ENCODE measurements at places on chromosomes 5 and 9.

DNA sequence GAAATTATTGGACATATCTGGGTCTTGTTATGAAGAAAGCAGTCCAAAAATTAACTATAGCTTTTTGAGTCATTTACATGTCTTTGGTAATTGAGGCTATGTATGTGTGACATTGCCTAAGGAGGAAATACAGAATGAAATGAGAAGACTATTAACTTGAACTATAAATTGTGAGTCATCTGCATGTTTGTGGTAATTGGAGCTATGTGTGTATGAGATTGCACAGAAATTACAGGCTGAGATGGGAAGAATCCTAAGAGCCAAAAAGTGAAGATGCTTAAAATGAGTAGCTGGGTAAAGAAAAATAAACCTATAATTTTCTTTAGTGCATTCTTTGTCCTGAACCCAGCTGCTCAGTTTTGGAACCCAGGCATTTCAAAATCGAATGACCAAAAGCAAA is 747.6 kb upstream of the EDIL3 start:
- peak; percentile 74 for DNase-seq

DNA sequence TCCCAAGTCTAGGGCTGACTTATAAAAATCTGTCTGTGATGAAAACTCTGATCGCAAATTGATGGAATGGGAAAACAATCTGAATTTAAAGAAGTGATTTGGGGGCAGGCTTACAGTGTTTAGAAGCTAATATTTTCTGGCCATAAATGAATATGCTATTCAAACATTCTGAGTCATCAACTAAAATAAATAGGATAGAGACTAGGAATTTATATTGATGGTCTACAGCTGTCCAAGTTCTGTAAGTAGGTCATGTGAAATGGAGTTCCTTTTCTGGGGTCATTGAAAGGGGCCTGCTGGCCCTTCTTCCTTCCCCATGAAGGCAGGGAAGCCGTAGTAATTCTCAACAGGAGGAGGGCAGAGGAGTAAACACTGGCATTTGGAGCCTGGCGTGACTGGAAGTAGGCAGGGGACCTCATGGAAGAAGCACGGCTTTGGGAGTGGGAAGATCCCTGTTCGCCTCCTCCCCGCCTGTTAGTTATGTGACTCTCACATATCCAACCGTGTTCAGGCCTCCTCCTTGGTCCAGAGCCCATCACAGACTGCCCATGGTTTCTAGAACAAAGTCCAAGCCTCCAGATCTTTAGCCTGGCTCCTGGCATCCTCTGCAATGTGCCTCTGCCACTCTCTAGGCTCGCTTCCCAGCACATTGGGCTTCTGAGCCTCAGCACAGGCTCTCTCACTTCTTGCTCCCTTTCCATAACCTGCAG is 31.7 kb downstream of the ALG2 start:
- DNase-seq = no peak

GRCh38 chr5:174911118-174911517 is 186.7 kb downstream of the MSX2 start:
- DNase-seq = no peak

- DNase-seq = peak; percentile 72
These were observed 31.7 kb upstream of the GAS1 start for GRCh38 chr9:86978922-86979474.

DNA sequence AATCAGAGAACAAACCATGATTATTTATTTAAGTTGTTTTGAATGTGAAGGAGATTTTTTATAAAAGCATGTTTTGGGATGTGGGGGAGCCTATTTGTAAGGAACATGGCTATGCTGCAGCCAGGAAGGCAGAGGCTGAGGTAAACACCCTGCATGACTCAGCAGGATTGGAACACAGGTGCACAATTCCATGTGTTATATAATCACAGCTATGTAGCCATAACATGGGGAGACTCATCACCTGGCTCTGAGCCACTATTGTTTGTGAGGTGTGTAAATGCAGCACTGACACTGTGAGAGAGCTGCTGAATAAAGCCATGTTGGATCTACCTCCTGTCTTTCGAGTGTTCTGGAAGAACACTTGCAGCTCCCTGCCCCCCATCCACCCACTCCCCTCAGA is 1009.8 kb downstream of the DNAH5 start:
- no peak for DNase-seq

Data from fibroblast of skin of right biceps (primary cell).